ENCODE measurements at places on chromosomes 2 and 18.

GRCh38 chr2:121282800-121283385 is 2.1 kb downstream of the TFCP2L1 start:
- no peak for DNase-seq

- DNase-seq, result peak; percentile 74
Observed at GRCh38 chr18:13264091-13265007, 45.8 kb downstream of the LDLRAD4 start.

DNA sequence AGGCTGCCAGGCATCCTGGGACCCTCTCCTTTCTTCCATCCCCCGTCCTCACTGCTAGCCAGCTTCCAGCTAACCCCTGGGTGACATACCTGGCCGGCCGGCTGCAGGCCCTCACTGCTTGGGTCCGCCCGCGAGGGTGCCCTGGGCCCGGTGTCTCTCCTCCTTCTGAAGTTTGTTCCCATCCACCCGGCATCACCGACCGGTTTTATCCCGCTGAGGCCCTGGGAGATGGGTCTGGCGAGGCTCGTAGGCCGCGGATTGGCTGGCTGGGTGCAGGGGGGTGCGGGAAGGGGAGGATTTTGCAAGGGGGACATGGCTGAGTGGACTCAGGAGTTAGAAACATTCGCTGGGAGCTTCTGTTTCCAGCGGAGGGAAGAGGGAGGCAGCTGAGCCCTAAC is at the start of gene PAX8:
Gene PAX8, minus strand, starts transcription at position 180 of the 398 bp plus-strand sequence. CDS start 527 bp downstream, outside the sequence.
- DNase-seq, result no peak

DNA sequence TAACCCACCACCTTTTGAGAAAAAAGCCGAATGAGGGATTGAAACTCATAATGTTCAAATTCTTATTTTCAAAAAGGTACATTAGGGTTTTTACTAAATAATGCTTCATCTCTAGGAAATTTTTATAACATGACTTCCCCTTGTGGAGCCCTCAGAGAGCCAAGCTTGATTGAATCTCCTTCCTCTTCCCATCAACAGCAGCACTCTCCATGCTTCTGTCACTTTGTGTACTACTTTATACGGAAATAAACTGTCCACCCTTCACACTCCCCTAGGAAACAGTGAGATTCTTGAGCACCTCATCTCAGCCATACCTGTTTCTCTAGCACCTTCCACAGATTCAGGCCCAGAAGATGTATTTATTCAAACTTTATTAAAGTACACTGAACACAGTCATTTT is 51.8 kb downstream of the TFPI start:
- no peak for DNase-seq

DNA sequence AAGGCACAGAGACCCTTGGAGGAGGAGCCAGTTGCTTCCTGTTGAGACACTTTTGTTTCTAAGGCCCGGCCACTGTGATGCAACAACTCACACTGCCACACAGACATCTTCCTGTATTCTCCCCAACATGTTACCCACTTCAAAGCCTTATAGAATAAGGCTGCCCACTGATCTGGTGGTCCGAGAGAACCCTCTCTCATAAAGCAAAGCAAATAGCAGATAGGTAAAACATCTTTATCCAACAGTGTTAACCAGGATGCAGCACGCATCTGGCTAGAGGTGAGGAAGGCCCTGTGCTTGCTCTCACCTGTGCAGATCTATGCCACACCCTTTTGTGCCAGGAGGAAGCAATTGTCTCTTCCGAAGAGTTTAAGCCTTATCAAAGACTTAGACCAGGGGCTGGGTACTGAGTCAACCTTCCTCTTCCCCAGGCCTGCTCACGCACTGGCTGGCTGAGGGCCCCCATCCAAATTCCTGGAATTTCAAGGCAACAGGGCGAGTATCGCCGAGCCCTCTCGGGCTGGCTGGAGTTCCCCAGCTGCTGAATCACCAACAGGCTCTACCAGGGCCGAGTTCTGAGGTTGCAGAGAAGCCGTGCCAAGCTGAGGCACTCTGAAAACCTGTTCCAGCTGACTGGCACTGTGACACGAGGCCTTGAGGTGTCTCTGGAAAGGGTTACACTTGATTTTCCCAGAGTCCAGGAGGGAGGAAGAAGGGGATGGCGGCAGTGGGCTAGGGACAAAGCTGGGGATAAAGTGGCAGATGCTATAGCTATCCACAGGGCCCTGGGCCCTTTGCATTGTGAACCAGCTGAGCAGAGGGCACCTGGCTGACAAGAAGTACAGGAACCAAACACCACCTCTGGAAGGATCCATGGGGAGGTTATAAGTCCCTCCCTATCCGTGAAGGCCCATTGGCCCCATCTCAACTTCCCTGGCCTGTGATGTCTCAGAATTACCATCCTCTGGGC is 29.3 kb downstream of the TGFA start:
- DNase-seq, result no peak

GRCh38 chr2:240154606-240155005 is 14.1 kb upstream of the OTOS start:
- no peak for DNase-seq

- DNase-seq, result no peak
Observed at GRCh38 chr18:62196980-62197379, 9.9 kb downstream of the RELCH start.

DNA sequence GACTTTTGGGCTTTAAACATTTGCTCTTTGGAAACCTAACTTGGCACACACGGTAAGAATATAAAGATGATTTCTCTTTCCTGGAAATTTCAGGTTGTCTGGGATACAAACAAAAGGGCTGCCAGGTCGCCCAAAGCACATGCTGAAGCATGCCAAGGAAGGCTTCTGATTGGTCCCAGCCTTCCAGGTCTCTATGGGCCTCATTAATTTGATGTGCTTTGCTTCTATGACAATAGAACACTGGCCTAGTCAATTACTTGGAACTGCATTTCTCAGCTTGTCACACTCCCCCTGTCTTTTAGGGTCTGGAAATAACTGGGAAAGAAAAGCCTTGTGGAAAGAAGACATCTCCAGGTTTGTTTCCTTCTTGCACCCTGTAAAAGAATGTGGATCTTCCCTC is 228.9 kb downstream of the ADCYAP1 start:
- DNase-seq, result no peak

GRCh38 chr2:160516547-160517365 is 23.1 kb upstream of the RBMS1 start:
- no peak for DNase-seq

DNA sequence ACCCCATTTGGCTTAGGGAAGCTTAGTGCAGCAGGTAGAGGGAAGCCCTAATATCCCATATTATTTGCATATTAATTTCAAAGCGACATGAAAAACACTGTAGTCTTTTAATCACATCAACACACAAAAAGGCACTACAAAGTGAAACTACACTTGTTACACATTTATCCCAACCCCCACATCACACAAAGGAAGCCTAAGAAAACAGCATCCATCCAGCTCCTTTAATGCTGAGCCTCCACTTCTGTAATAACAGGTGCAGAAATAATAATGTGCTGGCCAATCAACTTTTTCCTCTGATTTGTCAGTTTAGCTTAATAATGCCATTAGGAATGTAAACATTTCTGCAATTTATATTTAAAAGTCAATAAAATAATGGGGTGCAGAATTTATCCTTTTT is 274.0 kb downstream of the TCF4 start:
- DNase-seq, result no peak

- no peak for DNase-seq
Observed at GRCh38 chr2:146506851-146507250, 1338.0 kb upstream of the ACVR2A start.

DNA sequence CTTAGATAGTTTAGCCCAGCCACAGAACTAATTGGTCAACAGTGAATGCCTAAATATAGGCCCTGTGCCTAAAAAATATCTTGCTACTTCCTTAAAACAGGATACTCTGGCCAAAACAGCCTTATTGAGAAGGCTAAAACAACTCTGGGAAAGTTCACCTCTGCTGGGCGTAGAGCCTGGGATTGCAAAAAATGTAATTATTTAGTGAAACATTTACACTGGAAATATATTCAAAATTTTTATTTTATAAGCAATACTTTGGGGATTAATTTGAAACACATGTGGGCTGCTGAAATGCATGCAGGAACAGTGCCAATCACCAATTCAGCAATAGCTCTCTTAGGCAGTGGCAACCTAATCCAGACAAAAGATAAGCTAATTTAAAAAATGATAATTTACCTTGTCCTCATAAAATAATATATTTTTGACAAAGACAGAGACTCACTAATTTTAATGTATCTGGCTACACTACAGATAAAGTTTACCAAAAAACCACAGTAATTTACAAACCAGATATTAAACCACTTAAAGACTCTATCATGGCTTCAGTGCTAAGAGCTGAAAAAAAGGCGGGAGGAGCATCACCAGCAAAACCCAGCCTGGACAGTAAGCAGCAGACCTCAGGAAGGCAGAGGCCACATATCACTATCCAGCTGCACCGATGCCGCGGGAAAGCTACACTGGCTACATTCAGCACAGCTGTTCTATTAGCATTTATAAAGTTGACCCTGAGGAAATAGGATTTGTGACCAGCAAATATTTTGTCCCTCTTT is 18.5 kb downstream of the TRAK2 start:
- DNase-seq, result no peak

- no peak for DNase-seq
Observed at GRCh38 chr2:155599834-155600233, 732.7 kb downstream of the NR4A2 start.

DNA sequence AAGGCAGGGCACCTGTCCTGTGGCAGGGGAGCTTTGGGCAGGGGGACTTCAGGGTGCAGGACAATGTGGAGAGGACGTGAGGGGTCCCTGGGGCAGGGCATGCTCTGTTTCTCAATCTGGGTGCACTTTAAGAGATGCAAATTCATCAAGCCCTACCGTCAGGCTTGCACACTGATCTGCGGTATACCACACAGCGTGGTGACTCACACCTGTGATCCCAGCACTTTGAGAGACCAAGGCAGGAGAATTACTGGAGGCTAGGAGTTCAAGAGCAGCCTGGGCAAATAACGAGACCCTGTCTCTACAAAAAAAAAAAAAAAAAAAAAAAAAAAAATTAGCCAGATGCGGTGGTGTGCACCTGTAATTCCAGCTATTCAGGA is 10.2 kb upstream of the GPC1 start:
- DNase-seq, result no peak

- DNase-seq, result no peak
Observed at GRCh38 chr2:129482626-129483025, 496.8 kb upstream of the RAB6C start.

DNA sequence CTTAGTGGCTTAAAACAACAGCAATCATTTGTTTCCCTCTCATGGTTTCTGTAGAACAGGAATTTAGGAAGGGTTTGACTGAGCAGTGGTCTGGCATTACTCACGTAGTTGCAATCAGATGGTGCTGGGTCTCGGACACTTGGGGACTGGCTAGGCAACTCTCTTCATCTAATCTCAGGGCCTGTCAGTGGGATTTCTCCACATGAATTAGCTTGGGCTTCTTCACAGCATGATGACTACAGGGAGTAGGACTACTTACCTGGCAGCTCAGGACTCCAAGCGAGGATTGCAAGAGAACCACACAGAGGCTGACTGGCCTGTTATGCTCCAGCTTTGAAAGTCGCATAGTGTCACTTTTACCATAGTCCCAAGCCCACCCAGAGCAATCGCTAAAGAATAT is 125.1 kb downstream of the TTC27 start:
- DNase-seq, result no peak

- no peak for DNase-seq
Observed at GRCh38 chr18:75070235-75070624, 138.7 kb downstream of the PTGR3 start.

DNA sequence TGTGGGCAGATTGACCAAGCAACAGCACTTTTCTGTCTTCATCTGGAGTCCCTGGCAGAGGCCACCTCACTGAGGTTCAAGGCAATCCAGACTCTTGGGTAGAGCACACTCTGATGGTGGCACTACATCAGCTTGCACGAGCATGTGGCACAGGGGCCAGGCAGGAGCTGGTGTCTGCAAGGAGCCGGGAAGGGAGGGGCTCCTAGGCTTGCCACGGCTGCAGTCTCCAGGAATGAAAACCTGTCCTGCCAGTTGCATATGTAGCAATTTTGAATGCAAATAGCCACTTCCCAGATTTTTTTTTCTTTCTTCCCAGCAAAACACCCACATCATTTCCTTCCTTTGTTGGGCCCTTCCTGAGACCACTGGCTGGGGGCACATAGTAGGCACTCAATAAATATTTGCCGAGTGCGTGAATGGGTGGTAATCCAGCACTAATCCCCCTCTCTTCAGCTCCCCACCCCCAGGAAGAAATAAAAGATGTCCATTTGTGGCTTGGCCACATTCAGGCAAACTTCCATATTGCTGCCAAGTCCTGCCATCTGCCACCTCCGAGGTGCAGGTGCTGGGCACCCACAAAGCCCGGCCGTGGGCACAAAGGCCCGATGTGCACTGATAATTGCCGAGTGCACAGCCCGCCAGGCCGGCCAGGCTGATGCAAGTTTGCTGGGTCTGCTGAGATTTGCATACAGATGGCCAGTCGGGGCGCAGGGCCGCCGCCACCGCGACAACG is 72.4 kb downstream of the MYCN start:
- peak; percentile 47 for DNase-seq

DNA sequence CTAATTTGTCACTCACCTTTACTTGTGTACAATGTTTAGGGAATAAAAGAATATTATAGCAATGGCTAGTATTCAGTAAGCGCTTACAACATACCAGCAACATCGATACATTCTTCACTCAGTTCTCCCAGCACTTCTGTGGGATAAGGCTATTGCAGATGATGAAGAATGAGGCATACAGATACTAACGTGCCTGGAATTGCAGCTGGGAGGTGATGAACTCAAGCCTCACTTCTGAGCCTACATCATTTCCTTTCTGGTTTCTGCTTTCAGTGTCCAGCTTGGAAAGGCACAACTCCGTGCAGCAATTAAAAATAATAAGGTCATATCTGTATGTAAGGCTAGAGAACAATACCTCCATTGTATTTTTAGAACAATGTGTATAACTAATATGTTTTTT is 95.4 kb upstream of the AQP4 start:
- DNase-seq, result no peak

DNA sequence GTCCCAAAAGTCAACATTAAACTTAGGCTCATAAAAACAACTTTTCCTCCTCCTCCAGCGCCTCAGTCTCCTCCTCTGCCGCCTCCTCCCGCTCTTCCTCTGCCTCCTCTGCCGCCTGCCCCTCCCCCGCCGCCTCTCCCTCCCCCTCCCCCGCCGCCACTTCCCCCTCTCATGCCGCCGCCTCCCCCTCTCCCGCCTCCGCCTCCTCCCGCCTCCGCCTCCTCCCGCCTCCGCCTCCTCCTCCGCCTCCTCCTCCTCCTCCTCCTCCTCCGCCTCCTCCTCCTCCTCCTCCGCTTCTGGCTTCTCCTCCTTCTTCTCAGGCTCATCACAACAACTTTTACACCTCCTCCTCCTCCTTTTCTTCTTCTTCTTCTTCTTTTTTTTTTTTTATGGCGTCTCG is 599.9 kb downstream of the TMEM182 start:
- DNase-seq, result no peak

- no peak for DNase-seq
Observed at GRCh38 chr2:215716956-215717355, 281.1 kb upstream of the FN1 start.

- DNase-seq, result no peak
Observed at GRCh38 chr2:241771286-241772062, 5.1 kb upstream of the GAL3ST2 start.

GRCh38 chr2:119630121-119630520 is 48.9 kb upstream of the TMEM177 start:
- no peak for DNase-seq

GRCh38 chr2:97774425-97774824 is 61.0 kb downstream of the ZAP70 start:
- no peak for DNase-seq

All from posterior cingulate gyrus (tissue), 11 donors.